ENCODE measurements at places on chromosomes 2 and 18.

- no peak for DNase-seq
Measured at GRCh38 chr18:12911025-12911928, 27.2 kb upstream of the PTPN2 start.

DNA sequence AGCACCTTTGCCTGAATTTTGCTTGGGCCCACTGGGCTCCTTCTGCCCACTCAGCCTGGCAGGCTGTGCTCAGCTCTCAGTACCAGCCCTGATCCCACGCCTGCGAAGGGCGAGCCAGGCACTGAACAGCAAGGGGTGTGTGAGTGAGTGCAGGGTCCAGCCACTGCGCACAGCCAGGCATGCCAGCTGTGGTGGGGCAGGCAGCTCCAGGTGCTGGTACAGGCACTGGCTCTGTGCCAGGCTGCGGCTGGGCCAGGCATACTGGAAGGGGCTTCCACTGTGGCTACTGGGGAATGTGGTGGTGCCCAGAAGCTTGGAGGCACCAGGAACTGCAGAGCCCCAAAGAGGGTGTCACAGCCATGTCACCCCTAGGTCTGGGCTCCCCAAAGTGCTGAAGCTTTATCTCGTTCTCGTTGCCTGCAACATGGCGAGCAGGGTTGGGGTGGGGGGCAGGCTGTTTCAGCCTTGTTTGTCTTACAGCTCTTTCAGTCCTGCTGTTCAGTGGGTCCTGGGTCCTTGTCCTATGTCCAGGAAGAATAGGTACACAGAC, 8.8 kb downstream of the DYSF start:
- no peak for DNase-seq

- DNase-seq = no peak
Measured at GRCh38 chr2:104413890-104414289, 440.0 kb upstream of the POU3F3 start.

DNA sequence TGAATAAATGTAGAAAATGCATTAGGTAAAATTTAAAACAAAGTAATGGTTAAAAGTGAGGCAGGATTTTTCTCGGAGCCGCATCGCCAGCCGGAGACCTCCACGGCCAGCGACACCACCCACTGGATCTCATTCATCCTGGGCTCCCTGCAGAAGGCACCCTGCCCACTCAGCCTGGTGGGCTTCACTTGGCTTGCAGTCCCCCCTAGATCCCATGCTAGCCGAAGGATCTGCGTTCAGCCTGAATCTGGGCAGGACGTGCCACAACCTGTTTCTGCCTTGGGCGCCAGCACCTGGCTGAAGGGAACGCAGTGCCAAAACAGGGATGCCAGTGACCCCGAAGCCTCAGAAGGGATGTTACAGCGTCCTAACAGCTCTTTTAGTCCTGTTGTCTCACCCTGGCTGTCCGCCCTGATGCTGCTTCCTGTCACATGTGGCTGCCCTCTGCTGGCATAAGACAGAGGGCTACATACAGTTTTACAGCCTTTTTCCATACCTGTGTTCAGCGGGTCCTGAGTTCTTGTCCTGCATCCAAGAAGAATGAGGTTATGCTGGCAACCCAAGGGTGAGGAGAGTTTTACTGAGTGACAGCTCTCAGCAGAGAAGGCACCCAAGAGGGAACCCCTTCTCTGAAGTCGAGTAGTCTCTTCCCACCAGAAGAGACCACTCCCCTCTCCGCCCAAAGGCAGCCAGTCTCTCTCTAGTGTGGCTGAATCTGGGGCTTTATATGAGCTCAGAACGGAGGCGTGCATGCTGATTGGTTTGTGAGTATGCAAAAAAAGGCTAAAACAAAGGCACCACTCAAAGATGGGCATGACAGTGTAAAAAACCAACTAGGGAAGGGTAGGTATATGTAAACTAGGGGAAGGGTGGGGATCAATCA, 173.1 kb upstream of the GYPC start:
- DNase-seq = no peak

- DNase-seq = no peak
Measured at GRCh38 chr18:58556331-58557007, 72.4 kb downstream of the ALPK2 start.

DNA sequence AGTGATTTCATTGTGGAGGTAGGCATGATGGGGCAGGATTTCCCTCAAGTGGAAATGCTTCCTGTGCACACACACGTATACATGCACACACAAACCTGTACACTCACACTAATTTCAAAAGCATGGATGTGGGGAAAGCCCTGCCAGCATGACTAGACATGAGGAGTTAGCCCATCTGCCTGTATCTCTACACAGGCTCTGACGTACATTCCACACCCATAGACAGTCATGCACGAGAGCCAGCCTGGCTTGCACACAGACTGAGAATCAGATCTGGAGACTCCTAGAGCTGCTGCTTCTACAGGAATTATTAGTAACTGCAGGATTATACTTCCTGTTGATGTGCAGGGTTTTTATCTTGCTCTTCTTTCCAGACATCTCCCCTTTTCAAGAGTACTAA, 27.3 kb upstream of the NFU1 start:
- peak; percentile 22 for DNase-seq
